ENCODE measurements at places on chromosomes 2 and 18.

- no peak for DNase-seq
These were observed 849.1 kb upstream of the CHAC2 start for GRCh38 chr2:52918551-52918950.

GRCh38 chr2:190344276-190344827 is 963 bp downstream of the INPP1 start:
- DNase-seq = peak; percentile 69

DNA sequence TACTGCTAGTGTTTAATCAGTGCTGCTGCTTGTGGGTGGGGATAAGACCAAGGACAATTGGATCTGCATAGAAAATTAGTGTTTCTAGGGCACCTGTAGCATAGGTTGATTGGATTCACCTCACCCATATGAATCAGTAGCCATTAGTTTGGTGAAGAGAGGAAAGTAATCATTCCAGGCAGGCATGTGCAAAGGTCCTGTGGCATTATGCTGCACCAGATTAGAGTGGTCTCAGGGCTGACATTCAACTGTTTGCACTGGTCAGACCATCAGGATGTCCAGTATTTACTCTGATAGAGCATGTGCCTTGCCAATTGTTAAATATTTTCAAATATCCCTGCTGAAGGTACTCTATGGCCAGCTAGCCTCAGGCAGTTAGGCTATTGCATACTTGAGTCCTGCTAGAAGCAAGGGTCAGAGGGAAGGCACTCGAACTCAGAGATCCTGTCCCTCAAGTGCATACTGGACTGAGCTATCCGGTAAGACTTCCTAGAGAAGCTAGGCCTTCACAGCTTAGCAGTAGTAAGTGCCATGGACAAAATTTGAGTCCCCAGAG is 64.7 kb downstream of the SKA1 start:
- no peak for DNase-seq

- no peak for DNase-seq
These were observed 72.0 kb upstream of the NEUROD1 start for GRCh38 chr2:181752301-181752700.

GRCh38 chr2:142863485-142863961 is 13.9 kb upstream of the KYNU start:
- no peak for DNase-seq

DNA sequence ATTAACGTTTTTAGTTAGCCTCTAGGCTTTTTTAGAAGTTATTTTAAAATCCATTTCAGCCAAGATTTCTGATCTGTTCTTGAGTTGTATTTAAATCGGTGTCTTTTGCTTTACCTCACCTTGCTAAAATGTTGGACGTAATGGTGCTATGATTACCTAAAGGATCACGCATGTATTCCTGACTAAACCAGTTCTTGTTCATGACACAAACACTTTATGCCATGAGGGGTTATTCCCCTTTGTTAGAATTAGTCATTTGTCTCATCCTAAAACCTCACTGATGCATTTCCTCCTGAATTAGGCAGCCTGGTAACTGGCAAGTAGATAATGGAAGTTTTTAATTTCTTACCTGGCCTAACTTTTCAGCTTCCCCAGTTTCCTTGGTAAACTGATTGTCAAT is 185.4 kb upstream of the TANK start:
- no peak for DNase-seq

DNA sequence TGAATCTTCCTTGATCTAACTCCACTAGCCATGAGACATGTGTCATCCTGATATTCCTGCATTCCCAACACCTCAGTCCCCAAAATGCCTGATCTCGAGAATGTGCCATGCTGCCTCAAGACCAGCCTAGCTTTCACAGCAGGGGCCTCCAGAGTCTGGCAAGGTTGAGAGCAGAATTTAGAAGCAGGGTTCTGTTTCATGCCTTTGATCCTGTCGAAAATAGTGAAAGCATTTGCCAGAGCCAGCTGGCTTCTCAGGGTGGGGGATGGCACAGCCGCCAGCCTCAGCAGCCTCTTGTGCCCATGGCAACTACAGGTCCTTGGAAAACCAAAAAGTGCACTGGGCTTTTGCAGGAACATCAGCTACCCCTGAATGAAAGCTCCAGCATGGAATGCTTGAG is 143.5 kb downstream of the RTN4 start:
- DNase-seq = no peak

DNA sequence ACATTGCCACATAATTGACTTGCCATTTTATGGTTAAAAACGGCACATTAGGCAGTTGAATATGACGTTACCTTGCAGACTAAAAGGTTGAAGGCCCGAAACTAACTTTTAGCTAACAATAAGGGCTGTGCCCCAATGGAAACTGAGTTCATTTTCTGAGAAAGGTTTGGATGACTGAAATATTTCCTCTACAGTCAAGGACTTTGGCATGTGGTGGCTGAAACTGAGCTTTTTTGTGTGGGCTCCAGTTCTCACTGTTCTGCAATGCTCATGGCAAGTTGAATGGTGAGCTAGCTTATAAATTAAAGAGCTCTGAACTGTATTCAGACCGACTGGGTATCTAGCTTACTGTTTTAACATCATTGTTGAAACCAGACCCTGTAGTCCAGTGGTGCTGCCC is 23.8 kb upstream of the TXNDC2 start:
- no peak for DNase-seq

DNA sequence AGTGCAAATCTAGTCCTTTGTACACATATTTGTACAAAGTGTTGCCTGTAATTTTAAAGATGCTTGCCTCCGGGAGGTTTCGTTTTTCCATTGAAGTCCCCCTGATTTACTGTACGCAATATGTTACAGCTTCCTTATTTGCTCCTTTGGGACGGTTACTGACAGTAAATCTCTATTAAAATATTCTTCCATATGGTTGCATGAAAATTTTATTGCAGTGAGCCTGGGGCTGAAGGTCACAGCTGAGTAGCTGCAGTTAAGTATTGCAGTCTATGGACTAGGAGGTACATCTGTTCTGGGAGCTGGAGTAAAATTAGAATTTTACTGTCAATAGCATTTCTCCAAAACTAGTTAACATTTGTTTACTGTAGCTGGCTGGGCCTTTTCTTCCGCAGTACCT is 119.2 kb downstream of the ETAA1 start:
- DNase-seq = no peak

- DNase-seq = no peak
These were observed 254.6 kb upstream of the KCNJ3 start for GRCh38 chr2:154443919-154444318.

DNA sequence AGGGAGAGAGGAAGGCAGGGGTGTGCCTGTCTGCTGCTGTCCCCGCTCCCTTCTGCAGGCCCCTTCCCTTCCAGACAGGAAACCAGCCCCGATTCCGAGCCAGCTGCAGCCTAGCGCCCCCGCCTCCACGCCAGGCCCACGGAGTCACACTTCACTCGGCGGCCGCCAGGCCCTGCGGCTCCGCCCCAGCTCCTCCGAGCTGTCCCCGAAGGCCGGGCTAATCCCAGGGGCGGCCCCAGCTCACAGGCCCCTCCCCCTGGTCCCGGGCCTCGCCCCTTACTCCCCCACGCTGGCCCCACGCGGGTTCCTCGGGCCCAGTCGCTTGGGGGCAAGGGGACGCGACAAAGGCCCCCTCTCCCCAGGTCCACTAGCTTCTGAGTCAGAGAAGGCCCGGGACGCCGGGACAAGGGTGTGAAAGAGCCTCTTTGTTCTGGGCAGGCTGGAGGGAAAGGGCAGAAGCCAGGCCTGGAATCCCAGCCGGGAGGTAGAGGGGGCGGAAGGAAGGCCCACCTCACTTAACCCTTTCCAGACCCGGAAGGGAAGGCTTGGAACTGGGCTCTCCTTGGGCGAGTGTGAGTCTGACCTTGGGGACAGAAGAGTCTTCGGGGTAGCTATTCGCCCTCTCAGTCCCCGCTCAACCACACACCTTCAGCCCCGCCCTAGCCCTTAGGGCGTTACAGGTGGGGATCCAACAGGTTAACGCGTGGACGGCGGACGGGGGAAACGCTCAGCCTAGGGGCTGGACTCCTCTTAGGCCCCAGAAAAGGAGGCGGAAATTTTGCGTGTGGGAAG is 1.2 kb downstream of the RTKN start:
- DNase-seq = peak; percentile 92

DNA sequence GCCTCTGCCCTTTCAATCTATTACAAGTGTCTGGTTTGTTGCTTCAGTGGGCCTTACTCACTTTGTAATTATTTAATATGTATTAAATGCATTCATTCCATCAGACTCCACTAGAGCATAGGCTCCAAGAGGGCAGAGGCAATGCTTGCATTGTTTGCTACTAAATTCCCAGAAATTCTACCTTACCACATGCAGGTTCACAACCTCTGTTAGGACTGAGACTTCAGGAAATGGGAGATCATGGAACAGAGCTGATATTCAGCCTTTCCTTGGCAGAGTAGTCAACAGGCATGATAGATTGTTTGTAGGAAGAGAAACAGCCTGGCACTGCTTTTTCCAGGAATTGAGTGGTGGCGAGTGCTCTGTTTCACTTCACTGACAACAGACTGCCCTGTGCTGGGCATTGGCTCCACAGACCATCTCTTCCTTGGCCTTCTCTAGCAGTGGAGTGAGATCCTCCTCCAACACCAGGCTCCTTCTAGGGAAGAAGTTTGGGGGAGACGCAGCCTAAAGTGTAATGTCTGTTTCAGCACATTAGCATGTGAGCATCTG is 6.2 kb upstream of the MATN3 start:
- DNase-seq = no peak

DNA sequence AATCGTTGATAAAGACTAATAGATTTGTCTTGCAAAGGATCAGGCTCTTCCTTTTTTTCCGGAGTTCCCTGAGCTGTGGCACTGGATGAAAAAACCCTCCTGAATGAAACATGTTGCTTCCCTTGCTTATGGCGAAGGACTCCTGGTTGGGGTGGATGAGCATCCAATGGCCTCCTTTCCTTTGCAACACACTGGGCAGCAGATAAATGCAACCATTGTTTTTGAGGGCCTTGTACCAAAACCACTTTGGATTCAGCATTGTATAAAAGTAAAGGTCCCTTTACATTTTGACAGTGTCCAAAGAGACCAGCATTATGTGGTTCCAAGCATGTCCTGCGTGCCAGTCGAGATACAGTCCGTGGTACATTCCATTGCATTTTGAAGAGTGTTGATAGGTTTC is 44.7 kb downstream of the FAM210A start:
- no peak for DNase-seq

GRCh38 chr2:113083296-113083695 is 15.5 kb downstream of the IL1F10 start:
- no peak for DNase-seq

DNA sequence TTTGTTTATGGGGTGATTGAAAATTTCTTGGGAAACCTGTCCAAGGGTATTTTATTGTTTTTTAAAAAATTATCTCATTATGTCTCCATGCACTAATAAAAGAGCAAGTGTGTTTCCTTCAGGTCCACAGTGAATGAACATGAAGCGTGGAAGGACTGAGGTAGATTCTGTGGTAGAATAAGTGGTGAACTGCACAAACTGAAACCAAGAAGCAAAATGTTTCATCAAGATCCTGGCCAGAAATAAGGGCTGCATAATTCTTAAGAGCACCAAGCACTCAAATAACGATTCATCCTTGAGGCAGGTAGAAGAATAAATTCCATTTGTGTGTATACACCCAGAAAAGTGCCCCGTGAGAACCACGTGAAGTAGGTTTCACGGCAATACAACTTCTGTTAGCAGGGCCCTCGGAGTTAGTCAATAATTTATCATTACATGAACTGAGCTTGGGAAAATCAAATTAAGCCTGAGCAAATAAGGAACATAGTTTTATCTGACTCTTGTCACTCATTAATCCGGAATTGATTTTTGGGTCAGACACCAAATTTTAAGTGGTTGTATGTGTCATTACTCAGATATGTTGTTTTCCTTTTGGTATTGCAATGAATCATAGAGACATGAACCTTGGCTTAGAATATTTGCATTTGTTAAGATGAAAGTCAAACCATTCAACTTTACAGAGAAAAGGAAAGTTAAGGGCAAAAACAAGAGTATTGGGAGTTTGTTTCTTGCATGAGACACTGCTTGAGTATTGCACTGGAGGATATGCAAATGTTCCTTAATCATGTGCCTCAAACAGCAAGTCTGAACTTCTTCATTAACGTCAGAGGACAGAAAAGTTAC is 472.6 kb upstream of the NETO1 start:
- DNase-seq = no peak

GRCh38 chr2:174682007-174682577 is 82.2 kb downstream of the CHRNA1 start:
- DNase-seq = peak; percentile 69

DNA sequence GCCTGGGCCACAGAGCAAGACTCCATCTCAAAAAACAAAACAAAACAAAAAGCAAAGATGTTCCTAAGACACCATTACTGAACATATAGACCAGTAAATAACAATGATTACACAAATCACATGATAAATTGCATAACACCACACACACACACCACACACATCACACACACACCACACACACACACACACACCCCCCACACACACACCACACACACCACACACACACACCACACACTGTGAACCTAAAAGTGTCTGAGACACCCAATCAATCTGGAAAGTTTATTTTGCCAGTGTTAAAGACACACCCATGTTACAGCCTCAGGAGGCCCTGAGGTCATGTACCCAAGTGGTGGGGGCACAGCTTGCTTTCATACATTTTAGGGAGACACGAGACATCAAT is 62.6 kb upstream of the ASAP2 start:
- no peak for DNase-seq

DNA sequence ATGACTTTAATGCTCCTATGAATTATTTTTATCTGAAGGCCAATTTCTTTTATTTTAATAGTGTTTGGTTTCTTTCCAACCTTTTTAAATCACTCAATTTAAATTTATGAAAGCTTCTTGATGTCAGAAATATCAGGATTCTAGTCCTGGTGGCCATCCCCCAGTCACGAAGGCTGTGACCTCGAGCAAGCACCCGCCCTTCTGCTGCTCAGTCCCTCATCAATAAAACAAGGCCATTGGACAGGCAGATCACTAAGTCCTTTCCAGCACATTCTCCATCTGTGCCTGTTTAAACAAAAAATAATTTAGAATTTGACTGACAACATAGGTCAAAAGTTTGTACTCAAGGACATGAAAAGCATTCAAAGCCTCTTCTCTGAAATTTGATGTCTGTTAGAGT is 483.6 kb upstream of the VRK2 start:
- no peak for DNase-seq

DNA sequence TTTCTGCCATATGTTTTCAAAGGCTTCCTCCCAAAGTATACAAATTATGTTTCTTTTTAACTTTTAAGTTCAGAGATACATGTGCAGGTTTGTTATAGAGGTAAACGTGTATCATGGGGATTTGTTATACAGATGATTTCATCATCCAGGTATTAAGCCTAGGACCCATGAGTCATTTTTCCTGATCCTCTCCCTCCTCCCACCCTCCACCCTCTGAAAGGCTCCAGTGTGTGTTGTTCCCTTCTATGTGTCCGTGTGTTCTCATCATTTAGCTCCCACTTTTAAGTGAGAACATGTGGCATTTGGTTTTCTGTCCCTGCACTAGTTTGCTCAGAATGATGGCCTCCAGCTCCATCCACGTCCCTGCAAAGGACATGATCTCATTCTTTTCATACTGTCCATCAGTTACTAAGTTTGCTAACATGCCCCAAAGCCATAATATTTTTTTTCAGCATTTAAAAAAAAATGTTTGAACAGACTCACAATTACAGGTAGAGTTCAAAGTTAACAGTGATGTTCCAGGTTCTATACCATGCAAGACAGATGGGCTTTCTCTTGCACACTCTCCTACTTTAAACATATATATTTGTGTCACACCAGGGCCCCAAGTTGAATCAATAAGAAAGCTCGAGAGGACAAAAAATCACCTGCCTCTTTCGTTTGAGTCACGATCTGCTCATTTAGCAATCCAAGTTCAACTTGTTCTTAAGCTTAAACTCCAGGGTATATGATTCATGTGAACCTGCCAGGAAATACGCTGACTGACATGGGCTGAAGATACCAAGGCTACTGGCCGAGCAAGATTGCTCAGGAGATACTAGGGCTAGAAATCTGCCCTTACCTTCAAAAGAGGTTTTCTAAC is 77.6 kb downstream of the AP1S3 start:
- DNase-seq = no peak
